Left cardiac atrium (tissue), 4 donors: ENCODE measurements at places on chromosomes 2 and 18. TPM values are rescaled to one million over a fixed set of nuclear protein-coding genes. Genes with fewer than 3 reads are reported as not detected.

Gene LRPPRC
- 64.4 TPM for total RNA-seq

Gene EGR4
- not detected for total RNA-seq

Gene PCARE
- 0.58 TPM for total RNA-seq

Gene SP140
- 0.99 TPM for total RNA-seq

Gene PSME4
- total RNA-seq, result 73.1 TPM

Gene SESTD1
- 58.5 TPM for total RNA-seq

Gene APLF
- total RNA-seq, result 5.5 TPM

Gene ASXL3
- 4.7 TPM for total RNA-seq

Gene MEP1B
- total RNA-seq, result not detected

Gene RASGRP3
- total RNA-seq, result 53.7 TPM

Gene PAX3
- not detected for total RNA-seq
